ENCODE measurements at places on chromosomes 7 and 10.

DNA sequence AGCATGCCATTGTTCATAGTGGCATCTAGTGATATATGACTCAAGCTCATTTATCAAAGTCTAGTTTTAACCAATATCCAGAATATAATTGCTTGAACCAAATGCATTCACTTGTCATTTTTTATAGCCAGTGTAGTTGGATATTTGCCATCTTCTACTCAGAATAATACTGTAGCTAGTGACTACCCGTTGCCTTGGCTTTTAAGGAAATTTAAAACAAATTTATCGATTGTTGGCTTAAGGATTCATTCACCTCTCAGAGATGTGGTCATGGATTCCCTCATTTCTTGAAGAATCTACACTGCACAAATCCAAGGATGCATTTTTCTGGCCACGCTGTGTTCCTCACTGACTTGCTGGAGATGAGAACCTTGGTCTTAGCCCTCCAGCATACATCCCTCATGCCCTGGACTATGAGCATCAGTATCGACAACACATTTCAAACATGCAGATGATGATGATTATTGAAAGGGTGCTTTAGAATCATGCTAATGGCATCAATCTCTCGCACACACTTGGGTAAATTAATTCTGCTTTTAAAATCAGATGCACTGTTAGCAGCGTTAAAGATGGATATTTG lies 8.8 kb downstream of the ARID5B start:
- DNase-seq = no peak

DNA sequence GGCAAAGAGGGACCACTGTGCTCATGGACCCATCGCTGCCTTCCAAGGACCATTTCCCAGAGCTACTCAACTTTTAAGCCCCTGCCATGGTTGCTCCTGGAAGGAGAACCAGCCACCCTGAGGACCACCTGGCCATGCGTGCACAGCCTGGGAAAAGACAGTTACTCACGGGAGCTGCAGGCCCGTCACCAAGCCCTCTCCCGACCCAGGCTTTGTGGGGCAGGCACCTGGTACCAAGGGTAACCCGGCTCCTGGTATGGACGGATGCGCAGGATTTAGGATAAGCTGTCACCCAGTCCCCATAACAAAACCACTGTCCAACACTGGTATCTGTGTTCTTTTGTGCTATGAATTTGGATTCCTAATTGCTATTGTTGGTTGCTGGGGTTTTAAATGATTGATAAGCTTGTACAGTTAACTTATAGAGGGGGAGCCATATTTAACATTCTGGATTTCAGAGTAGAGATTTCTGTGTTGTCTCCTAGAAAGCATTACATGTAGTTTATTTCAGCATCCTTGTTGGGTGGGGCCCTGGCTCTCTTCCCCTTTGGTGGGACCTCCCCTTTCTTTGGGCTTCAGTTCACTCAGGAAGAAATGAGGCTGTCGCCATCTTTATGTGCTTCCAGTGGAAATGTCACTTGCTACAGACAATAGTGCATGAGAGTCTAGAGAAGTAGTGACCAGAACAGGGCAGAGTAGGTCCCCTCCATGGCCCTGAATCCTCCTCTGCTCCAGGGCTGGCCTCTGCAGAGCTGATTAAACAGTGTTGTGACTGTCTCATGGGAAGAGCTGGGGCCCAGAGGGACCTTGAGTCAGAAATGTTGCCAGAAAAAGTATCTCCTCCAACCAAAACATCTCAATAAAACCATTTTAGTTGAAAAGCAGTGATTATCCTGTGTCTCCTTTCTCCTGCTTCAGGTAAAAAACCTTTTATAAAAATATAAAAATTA lies 19.4 kb downstream of the LAT2 start:
- no peak for DNase-seq

DNA sequence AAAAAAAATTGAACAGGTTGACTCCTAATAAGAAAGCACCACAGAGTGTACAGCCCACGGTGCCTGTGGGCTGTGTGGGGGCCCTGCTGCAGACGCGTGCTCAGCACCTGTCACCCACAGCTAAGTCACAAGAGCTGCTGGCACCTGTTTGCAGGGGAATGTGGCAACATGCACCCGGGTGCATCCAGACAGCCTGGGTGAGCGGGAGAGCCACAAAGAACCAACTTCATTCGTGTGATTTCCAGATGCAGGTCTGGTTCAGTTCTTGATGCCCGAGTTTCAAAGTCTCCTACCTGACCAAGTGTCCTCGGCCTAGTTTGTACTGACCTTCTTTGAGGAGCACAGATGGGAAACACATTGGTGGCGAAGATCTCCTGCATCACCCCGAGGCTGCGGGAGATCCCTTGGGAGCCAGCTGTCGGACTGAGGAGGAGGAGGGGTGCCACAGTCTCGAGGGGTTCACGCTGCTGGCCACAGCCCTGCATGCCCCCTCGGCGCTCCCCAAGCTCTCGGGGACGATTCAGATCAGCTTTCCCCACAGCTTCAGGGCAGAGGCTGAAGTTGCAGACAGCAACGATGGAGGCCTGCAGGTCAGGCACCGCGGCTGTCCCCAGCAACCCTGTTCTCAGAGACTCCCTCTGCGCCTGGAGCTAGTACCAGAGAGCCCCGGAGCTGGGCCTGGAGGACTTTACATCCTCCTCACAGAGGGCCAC lies 35.3 kb downstream of the AMZ1 start:
- no peak for DNase-seq

GRCh38 chr10:132987671-132988571 lies 45.6 kb upstream of the CFAP46 start:
- DNase-seq = no peak

DNA sequence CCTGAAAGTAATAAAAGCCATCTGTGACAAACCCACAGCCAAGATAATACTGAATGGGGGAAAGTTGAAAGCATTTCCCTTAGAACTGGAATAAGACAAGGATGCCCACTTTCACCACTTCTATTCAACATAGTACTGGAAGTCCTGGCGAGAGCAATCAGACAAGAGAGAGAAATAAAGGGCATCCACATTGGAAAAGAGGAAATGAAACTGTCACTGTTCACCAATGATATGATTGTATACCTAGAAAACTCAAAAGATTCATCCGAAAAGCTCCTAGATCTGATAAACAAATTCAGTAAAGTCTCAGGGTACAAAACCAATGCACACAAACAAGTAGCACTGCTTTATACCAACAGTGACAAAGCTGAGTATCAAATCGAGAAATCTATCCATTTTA lies 581.7 kb upstream of the TEX47 start:
- DNase-seq = no peak

DNA sequence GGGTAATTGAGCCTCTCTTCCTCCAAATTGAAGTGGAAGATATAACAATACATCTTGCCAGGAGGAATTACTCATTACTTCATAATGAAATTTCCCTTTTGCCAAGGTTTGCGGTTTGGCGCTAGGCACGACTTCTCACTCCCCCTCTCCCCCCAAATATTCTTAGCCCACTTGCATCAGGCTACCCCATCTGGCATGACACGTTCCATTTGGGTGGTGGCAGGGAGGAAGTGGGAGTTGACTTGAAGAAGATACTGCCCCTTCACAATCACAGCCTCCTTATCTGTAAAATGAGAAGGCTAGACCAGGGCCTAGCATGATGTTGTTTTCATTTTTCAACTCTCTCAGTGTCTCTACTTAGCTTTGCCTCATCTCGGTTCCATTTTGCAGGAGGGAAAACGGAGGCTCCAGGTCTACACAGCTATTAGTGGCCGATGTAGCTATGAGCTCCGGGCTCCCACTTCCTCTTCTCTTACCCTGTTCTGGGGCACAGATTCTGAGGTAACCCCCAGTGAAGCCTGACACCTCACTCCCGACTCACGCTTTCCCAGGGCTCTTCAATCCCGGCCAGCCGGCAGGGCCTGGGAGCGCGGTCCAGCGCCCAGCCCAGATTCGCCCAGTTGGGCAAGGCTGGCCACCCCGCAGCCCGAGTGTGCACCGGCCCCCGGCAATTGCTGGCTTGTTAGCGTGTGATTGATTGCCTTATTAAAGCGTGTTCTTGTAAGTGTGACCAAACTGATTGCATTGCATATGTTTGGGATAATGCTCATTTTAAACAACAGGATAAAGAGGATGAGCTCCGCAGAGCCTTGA lies 6.5 kb downstream of the EVX1 start:
- DNase-seq = no peak

- DNase-seq = no peak
Observed at GRCh38 chr7:129240119-129240820, 15.4 kb downstream of the AHCYL2 start.

- DNase-seq = no peak
Observed at GRCh38 chr7:146961617-146962016, 845.0 kb downstream of the CNTNAP2 start.

DNA sequence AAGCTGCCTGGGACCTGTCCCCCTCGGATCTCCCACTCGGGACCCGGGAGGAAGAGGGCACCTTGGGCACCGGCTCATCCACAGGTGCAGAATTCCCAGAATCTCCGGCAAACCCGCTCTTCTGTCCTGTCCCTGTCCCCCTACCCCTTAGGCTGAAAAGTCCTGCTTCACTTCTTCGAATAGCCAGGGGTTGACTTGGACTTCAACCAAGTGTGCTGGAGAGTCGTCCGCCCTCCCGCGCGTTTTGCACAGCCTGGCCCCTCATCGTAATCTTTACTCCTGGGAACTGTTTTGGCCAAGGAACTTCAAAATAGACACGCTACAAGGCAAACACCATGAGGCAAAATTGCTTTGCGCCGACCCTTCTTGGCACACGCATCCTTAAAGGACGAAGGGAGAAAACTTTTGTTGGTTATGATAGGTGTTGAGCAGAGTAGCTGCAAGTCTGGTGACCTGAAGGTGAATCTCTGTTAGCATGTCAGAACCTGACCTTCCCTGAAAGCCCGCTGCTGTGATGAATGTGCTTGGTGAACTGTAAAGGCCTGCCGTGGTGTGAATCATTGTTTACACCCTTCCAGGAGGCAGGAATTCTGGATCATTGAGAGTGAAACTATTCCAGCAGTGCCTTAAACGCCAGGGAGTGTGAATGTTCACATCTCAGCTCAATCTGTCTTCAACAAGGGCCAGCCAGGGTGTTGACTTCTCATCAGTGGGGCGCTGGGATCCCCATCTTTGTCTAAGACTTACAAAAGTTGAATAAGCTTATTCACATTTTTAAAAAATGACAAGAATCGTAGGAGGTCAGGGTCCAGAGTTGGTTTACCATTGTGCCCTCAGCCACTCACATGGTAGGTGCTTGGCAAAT lies 589 bp upstream of the RAPGEF5 start:
- no peak for DNase-seq

DNA sequence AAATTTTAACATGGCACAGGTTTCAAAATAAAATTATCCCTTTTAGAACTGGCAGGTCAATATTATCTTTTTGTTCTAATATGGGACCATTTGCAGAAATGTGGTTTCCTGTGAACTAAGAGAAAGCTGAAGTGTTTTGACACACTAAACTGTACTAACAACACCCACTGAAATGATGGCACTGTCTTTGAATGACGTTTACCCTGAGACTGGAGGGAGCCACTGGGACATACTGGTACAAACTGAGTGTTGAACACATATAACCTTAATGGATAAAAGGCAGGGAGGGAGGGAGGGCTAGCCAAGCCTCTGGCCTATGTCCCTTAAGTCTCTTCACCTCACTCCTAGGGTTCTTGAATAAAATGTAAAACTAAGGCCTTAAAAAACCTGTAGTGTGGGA lies 95.9 kb downstream of the PDE1C start:
- DNase-seq = no peak

DNA sequence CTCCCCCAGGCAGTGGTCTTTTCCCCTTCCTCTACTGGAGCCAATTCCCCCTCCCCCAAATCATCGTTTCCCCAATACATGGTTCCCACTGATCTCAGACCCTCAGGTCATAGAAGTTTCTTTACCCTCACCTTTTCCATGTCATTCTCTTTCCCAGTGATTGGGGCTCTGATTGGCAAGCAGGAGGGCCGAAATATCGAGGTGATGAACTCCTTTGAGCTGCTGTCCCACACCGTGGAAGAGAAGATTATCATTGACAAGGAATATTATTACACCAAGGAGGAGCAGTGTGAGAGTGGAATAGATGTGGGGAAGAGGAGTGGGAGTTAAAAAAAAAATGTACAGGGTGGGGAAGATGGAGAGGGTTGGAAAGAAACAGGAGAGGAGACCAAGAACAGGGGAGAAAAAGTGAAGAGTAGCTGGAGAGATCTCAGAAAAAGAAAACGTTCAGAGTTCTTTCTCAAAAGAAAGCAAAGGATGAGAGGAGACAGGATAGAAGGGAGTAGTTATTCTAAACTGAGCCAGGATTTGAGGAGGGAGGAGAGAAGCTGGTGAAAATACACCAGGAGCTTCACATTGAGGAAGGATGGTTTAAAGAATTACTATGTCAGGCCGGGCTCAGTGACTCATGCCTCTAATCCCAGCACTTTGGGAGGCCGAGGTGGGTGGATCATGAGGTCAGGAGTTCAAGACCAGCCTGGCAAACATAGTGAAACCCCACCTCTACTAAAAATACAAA lies 858 bp downstream of the COPS6 start:
- DNase-seq = no peak

GRCh38 chr7:73830681-73831583 lies at the start of gene CLDN4:
Gene CLDN4, plus strand, starts transcription at chr7:73830996. Its CDS starts 206 bp downstream, at chr7:73831202.
- no peak for DNase-seq

DNA sequence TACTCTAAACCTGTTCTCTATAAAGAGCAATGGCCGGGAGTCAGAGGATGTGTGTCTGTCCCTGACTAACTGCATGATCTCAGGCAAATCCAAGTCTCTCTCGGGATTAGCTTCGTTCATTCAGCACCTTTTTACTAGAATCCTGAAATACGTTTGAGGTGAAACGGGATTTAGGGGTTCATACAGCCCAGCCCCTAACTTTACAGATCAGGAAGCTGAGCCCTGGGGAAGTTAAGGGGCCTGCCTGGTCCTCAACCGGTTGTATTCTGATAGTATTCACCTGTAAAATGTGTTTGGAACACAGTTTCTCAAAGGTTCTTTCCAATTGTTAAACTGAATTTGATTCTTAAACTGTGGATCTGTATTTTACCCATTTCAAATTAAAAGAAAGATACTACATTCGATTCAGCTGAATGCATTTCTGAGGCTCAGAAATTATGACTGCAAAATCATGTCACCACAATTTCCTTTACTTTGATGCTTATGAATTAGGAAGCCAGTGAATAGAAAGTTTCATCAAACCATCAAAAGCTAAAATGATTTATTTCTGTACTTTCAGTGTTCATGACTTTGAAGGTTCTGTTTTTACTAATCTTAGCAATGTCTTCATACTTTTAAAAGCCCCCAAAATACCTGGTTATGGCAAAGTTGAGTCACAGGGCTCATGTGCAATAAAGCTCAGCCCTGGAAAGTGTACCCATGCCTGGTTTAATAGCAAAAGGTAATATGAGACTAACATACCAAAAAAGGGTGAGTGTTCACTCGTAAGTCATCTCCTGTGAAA lies 28.9 kb upstream of the EZH2 start:
- peak; percentile 19 for DNase-seq

DNA sequence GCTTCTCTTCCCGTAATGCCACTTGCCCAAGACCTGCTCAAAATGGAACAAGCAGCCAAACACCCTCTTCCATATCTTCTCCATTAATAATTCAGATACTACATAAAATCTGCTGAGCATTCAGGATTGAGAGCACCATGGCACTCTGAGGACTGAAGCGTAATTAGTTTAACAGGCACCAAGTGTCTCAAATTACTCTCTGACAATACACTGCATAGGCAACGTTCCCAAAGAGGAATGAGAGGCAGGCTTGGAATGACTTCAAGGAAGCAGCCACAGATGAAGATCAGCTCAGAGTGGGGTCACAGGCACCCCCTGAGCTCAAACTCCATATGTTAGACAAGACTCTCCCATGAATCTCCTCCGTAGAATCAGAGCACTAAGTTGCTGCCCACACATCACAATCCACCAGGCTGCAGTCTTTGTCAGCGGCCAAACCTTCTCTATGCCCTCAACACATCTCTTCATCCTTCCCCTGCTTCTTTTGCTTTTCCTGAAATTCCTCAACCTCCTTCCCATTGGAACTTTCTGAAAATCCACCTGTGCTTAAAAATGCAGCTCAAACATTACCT lies 4.7 kb upstream of the ABLIM1 start:
- DNase-seq = no peak

GRCh38 chr7:70913924-70914323 lies 218.0 kb upstream of the GALNT17 start:
- no peak for DNase-seq

Measured in OCI-LY7 (cell line).